A549 treated with ZK216348 at 1 μM for 4 hours (cell line): ENCODE measurements at places on chromosomes 7 and 10. TPM values are rescaled to one million over a fixed set of nuclear protein-coding genes. Genes with fewer than 3 reads are reported as not detected.

RNF133 gene
- total RNA-seq, result not detected in 5 replicates

GRM3 gene
- total RNA-seq, result not detected in 5 replicates

IGFBP3 gene
- total RNA-seq, result 118 to 250 TPM (median 181 TPM) in 5 replicates

GRM8 gene
- total RNA-seq, result 0.13 TPM in 1 of 5 replicates, not detected in the others

ACBD7 gene
- 0.67 to 1.4 TPM (median 0.84 TPM) in 5 replicates for total RNA-seq

ZKSCAN5 gene
- total RNA-seq, result 9.1 to 10.4 TPM (median 10.1 TPM) in 5 replicates

GATA3 gene
- total RNA-seq, result 3.2 to 5.7 TPM (median 4.4 TPM) in 5 replicates

BICC1 gene
- total RNA-seq, result 14.9 to 23.2 TPM (median 20.5 TPM) in 5 replicates

MLXIPL gene
- total RNA-seq, result 0.38 to 1.5 TPM (median 0.91 TPM) in 5 replicates

ST8SIA6 gene
- total RNA-seq, result 0.06 to 0.08 TPM in 2 of 5 replicates, not detected in the others

FFAR4 gene
- total RNA-seq, result 0.12 to 0.33 TPM (median 0.22 TPM) in 5 replicates

CALML5 gene
- total RNA-seq, result not detected in 5 replicates

IKZF1 gene
- not detected in 5 replicates for total RNA-seq

ZNF775 gene
- 3.9 to 8.4 TPM (median 7.0 TPM) in 5 replicates for total RNA-seq

INMT gene
- total RNA-seq, result not detected in 5 replicates
